D721Med (cell line): ENCODE measurements at places on chromosomes 12 and 14.

DNA sequence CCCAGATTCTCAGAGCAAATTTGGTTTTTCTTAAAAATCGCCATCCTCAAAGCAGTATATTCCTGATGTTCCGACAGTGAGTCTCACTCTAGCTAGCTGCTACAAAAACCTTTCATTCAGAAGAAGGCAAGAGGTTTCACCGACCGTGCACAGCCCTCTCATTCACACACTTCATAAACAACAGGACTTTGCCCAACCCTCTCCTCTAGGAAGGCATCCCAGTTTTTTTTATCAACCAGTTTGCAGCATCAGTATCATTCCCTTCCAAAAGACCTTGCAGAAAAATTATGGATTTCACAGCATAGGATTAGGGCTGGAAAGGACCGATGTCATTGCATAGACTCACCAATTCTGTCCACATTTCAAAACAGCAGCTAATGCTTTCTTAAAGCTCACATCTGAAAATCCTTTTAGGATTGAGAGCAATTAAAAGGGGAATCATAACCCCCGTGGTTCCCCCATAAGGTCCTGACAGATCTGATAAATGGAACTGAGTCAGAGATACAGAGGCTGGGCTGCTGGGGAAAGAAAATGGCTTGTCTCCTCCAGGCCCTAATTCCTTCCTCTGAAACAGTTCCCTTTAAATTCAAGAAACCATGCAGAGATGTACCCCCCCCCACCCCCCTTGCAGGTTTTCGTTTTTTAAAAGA, 597 bp downstream of the SVOP start:
- no peak for DNase-seq

GRCh38 chr12:68521848-68522502, 88.7 kb upstream of the RAP1B start:
- DNase-seq: no peak

DNA sequence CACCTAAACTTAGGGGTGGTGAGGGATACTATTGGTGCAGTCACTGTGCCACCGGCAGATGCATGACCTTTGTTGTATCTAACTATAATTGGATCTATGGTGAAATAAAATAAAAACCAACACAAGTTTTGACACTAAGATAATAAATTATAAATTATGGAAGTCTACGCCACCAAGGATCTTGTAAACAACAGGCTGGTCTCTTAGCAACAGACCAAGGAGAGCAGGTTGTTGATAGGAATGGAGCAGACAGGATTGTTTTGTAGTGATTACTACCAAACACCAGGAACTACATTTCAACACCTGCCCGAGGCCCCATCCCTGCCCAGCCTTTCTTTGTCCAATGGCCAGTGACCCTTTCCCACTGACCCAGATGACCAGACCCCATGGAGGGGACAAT, 1178.0 kb downstream of the VRK1 start:
- no peak for DNase-seq

DNA sequence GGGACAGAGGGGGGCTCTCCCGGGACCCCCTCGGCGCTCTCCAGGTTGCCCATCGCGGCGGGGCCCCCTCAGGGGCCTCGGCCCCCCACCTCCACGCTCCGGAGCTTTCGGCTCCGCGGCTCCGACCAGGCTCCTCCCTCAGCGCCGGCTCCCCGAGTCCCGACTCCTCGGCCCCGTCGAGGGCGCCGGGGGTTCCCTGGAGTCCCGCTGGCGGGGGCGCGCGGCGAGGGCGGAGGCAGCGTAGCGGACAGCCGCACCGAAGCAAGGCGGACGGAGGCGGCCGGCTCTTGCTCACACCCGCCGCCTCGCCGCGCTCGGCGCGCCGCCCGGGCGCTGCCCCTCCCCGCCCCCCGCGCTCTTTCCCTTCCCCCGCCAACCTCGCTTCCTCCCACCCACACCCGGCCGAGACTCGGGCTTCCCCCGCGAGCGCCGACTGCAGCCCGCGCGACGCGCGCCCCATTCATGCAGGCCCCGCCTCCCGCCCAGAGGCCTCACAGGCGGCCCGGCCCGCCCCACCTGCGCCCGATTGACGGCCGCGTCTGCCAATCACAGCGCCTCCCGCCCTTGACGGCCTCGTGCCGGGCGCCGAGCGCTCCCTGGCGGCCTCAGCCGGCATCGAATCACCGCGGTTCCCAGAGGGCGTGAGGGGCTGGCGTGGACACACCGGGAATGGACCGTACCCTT, at the start of gene FMNL3:
Gene FMNL3 (minus strand): TSS at position 278 of the 684 bp plus-strand sequence. CDS start 225 bp downstream, at position 53.
- peak; percentile 93 for DNase-seq

GRCh38 chr14:102776761-102777710, at the start of gene TRAF3:
Gene TRAF3 (plus strand): TSS chr14:102777449. CDS start chr14:102870202, 92,753 bp downstream.
- no peak for DNase-seq

DNA sequence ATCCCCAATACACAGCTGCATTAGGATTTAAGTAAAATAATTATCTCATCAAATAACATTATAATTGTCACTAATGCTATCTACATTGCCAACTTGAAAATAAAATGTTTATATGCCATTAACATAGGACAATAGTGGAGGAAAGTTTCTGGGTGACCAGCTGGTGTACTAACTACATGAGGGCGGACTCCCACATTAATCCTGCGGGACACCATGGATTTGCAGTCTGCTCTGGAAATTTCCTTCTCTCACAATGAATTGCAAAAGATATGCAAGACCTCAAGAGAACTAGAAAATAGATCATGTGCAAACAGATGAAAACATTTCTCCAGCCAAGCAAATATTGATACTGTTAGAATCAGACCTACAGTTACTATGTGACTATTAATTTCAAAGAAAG, 390.1 kb downstream of the NAV3 start:
- no peak for DNase-seq

GRCh38 chr14:35380794-35381193, 23.8 kb downstream of the NFKBIA start:
- DNase-seq: no peak

DNA sequence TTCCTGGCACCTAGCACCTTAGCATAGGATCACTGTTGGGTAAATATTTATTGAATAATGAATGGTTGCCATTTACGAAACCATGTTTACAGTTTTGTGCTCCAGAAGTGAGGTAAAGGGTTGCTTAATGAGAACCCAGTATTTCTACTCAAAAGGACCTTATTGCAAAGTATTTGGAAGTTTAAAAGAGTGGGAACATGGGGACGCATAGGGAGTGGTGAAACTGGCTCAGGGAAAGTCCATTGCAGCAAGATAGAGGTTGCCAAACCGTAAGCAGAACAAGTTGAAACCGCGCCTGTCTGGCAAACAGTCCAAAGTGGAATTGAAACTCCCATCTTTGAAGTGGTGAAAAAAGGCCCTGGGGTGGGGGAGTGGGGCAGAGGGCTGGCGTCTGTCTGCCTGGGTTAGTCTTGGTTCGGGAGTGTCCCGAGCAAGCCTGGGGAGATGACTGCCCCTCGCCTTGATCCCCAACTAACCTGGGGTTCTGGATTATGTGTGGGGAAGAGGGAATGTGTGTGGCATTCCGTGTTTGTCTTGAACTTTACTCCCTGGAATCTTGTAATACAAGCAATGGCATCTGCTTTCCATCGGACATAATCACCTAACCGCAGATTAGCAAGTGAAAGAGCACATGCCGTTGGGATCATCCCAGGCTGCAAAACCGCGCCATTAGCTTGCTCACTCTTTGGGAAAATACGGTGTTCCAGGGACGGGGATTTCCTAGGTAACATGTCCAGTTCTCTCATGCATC, 7.2 kb downstream of the ALDH2 start:
- no peak for DNase-seq

- DNase-seq: no peak
Observed at GRCh38 chr14:72576258-72576657, 317.6 kb downstream of the DPF3 start.

- DNase-seq: no peak
Observed at GRCh38 chr14:93234798-93235197, 27.7 kb downstream of the UBR7 start.

DNA sequence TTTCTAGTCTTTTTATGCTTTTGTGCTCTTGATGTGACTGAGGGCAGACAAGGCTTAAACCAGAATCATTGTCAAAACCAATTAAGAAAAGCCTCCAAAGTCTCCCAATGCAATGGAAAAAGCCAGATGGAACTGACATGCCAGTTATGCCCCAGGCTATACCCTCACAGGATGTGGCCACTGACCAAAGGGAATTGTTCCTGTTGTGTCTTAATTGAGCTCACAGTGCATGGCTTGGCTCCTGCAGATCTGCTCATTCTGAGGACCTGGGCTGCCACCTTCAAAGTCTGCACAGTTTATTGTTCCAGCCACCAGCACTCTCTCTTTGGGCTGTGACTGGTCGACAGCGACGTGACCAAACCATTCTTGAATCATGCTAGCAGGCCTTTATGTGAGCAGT, 17.1 kb upstream of the BICD1 start:
- no peak for DNase-seq

DNA sequence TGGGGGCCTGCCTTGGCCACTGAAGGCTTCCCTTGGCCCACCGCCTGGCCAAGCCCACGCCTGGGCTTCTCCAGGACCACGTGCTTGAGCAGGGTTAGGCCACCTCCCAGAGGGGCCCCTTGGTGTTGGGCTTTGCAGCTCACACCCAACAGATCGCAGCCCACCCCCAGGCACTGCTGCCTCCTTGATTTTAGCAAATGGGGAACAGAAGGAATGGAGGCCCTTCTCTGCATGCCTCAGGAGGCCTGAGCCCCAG, 23.3 kb downstream of the RAB35 start:
- no peak for DNase-seq

- no peak for DNase-seq
Observed at GRCh38 chr12:101779626-101780025, 40.4 kb upstream of the SYCP3 start.

GRCh38 chr14:75711796-75712211, 50.8 kb downstream of the TTLL5 start:
- DNase-seq: peak; percentile 21

DNA sequence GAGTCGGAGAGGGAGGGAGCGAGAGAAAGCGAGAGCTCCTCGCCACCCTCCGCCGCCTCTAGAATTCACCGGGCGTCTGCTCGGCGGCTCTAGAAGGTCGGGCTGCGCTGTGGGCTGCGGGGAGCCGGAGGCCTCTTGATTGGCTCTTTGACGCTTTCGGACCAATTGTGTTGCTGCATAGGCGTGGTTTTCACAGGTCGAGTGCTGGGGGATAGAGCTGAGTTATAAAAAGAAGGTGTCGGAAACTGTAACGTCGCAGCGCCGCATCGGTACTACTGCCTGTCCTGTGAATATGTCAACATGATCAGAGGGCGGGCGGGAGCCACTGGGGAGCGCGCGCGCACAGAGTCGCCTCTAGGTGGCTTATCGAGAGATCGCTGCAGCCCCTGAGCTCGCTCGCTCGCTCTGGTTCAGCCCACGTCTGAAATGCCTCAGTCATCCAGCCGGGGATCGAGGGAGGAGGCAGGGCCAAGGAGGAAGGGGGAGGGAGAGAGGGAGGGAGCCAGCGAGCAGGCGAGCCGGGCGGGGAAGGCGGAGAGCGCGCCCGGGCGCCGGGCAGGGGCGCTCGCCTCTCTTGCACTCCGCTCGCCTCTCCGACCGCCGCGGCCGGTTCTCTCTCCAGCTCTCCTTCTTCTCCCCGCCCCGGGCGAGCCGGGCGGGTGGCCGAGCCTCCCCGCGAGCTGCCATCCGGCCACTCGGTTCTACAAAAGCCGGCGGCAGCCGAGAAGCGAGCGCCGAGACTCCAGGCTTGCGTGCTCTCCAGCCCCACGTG, at the start of gene TBX3:
Gene TBX3 (minus strand): TSS at position 78 of the 772 bp plus-strand sequence. CDS start 975 bp downstream, outside the sequence.
- DNase-seq: peak; percentile 39

DNA sequence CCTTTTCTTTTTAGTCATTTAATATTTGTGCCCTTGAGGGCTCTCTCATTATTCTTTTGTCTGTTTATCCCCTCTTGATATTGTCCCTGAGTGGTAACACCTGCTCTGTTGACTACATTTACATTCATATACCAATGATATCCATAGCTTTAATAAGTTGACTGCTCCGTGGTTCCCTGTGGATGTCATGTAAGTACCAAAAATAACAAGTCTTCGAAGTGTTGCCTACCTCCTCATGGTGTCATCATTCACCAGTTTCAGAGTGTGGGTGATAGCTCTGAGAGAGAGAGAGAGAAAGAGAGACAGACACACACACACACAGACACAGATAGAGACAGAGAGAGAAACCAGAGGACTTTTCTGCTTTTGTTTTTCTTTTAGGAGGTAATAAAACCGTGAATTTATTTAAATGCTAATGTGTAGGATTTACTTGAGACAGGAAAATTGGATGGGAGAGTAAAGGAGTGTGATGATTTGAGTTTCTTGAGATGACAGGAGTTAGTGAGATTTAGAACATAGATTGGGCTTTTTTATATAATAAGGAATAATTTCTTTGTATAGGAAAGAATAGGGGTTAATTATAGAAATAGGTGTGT, 52.2 kb downstream of the PAPOLA start:
- DNase-seq: no peak

DNA sequence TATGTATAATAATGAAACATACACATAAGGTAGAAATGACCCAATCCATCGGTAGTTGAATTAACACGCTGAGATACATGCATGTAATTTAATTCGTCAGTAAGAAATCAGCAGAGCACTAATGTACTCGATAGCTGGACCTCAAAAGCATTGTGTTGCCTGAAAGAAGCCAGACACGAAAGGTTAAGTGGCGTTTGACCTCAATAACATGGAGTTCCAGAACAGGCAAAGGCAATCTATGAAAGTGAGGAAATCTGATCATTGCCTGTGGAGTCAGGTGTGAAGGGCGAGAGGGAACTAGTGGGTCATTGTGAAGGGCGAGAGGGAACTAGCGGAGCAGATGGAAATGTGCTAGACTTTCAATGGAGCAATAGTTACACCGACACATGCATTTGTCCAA, 970.4 kb upstream of the TMEM132C start:
- DNase-seq: no peak

- no peak for DNase-seq
Observed at GRCh38 chr12:88298761-88299242, 156.7 kb downstream of the TMTC3 start.

GRCh38 chr14:106442857-106443256, 916.5 kb downstream of the TMEM121 start:
- no peak for DNase-seq

GRCh38 chr12:12195516-12195915, 71.3 kb downstream of the LRP6 start:
- no peak for DNase-seq

- DNase-seq: no peak
Observed at GRCh38 chr12:116884871-116885270, 3.6 kb upstream of the HRK start.

- no peak for DNase-seq
Observed at GRCh38 chr14:95250936-95251335, 68.8 kb downstream of the CLMN start.

- no peak for DNase-seq
Observed at GRCh38 chr14:100524933-100525243, 62.3 kb downstream of the BEGAIN start.

DNA sequence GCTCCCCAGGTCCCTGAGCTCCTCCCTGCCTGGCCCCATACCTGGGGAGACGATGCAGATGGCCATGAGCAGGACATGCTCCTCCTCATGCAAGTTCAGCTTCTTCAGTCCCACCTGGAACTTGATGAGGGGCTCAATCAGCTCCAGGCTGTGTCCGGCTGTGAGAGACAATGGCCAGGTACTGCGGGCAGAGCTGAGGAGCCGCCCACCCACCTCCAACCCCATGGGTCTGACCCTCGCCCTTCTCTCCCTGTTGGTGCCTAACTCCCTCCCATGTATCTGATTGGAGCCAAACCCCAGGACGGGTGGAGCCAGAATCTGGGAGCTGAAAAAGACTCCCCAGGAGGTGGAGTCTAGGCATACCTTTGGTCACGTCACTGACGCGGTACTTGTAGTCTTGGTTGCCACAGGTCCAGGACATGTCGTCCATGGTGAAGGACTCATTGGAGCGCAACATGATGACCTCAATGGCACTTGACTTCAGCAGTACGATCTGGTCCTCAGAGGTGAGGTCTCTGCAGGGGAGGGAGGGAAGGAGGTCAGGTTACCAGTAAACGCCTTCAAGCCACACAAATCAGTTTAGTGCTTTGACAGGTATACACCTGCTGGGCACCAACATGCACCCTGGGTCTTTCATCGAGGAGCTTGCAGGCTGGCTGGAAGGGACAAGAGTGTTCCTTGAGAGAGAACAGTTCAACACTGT, 26.7 kb upstream of the HDAC7 start:
- no peak for DNase-seq
